Stimulated activated naive CD4-positive, alpha-beta T cell treated with Interleukin-2 at 50 U/mL for 16 hours (primary cell): ENCODE measurements at places on chromosomes 7 and 10.
A peak's percentile ranks its signal among the peaks of the same experiment; 100 is the strongest.

GRCh38 chr10:70967591-70968587 is 79.5 kb upstream of the PCBD1 start:
- DNase-seq, result no peak

- DNase-seq, result no peak
Measured at GRCh38 chr7:30888747-30889146, 22.9 kb upstream of the AQP1 start.

DNA sequence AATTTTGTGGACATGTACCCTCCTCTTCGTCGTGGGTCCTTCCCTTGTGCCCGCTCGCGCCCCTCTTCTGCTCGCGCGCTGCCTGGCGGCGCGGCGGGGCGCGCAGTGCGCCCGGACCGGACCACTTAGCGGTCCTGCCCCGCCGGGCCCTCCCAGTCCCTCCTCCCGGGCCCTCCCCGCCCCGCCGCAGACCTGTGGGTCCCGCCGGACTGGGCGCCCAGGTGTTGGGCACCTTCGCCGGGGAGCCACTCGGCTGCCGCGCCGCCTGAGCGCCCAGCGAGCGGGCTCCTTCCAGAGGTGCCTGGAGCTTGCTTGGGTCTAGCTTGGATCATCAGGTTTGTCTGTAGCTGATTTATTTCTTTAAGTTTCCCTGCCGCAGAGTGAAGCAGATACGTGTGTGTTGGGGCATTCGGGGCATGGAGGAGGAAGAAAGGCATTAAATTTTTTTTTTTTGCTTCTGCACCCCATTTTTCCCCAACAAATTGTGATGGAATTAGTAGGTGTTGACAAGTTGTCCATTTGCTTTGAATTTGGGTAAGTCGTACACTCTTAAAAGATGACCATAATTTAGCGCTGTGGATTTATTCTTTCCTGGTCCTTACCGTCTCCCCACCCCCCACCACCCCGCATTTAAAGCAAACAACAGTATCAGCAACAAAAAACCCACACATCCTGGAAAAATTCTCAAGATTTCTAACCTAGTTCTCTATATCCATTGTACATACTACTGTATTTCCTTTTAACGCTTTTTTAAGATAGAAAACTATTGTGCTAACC is 905 bp downstream of the C1GALT1 start:
- peak; percentile 52 for DNase-seq

DNA sequence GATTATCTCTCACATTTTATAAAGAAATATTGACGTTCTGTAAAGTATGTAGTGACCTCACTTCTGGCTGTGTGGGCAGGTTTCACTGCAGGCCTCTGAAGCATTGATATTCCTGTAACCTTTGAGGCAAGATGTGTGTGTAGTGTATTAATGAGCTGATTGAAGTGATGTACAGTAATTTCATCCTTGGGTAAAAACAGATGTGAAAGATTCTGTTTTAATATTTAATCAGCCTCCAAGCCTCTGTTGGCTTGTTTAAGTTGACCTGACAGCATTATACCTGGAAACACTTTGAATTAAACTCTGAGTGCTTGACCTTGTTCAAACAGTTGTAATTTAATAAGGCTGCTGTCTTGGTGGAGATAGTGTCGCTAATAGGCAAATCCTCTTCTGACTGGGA is 74.9 kb downstream of the KAT6B start:
- DNase-seq, result no peak

DNA sequence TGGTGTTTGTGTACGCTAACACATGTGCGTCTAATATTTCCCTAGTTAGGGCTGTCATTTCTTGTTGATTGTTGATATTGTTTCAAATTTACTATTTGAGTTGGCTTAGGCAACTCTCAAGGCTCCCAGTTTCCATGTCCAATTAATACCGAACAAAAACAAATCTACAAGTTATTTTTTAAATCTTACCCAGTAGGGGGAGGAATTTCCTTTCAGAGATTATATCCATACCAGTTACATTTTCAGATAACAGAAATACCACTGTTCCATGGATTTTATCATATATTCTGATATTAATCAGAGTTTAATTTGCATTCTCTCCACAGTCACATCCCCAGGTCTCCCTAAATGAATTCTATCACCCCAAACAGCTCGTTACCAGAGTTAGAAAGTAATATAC is 7.2 kb upstream of the AKR1B10 start:
- DNase-seq, result no peak

DNA sequence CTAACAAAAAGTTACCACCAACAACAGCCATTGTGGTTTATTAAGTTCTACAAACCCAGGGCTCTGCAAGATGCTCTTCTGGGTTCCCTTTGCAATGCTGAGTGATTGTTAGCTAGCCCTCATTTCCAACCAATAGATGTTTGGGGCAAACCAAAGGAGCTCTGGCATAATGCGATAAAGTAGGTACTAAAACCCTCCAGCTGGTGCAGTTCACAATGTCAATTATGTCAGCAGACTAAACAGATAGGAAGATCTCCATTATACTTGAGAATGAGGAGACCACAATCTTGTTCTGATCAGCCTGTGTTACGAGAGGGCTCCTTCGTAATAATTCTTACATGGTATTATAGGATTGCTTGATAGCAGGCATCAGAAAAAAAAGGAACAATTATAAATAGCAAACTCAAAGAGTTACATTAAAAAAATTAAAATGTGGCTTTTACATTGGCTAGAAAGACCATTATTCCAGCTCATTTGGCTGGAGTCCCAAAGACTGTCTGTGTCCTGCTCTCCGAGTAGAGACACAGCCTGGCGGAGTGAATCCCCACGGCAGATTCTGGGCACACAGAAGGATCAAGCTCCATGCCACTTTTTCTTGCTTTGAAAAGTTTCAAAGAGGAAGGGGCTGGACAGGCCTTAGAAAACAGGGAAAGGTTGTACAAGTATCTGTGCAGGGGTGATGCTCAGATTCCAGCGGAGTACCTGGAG is 93.8 kb downstream of the ZRANB1 start:
- no peak for DNase-seq

DNA sequence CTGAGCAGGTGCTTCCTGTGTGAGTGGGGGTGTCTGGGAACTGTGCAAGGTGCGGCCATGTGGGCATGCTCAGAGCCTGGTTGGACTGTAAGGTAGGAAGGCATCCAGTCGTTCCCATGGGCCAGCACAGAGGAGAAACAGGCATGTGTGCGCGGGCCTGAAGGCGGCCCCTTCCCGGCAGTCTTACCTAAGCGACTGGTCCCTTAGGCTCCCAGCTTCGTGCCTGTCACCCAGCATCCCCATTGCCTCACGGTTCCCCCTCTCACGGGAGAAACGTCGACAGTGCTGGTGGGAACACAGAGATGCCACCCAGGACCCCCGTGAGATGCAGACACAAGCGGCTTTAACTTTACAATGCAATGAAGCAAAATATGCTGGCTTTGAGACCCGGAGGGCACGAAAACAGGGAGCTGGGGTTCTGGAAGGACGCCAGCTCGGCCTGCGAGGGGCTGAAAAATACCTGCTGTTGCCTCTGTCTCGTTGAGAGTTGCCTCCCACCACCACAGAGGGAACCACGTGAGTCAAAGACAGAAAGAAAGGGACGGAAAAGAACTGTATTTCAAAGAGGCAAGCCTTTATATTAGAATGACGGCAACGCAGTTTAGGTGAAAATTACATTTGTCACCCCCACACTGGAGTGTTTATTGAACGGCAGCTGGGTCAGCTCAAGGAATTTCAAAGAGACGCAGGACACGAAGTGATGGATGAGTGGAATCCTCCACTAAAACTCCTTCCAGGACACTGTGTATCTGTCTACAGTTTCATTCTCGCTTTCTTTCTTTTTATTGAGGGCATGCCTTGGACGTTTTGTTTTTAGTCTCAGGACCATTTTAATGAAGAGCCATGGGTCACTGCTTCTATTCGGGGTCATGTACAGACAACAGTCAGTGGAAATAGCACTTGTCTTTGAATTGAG is 128.4 kb downstream of the DNAJB6 start:
- DNase-seq, result no peak

GRCh38 chr10:25174461-25175230 is at the start of gene GPR158:
Gene GPR158, plus strand, starts transcription at chr10:25175001. Its CDS starts 420 bp downstream, at chr10:25175421.
- peak; percentile 13 for DNase-seq

DNA sequence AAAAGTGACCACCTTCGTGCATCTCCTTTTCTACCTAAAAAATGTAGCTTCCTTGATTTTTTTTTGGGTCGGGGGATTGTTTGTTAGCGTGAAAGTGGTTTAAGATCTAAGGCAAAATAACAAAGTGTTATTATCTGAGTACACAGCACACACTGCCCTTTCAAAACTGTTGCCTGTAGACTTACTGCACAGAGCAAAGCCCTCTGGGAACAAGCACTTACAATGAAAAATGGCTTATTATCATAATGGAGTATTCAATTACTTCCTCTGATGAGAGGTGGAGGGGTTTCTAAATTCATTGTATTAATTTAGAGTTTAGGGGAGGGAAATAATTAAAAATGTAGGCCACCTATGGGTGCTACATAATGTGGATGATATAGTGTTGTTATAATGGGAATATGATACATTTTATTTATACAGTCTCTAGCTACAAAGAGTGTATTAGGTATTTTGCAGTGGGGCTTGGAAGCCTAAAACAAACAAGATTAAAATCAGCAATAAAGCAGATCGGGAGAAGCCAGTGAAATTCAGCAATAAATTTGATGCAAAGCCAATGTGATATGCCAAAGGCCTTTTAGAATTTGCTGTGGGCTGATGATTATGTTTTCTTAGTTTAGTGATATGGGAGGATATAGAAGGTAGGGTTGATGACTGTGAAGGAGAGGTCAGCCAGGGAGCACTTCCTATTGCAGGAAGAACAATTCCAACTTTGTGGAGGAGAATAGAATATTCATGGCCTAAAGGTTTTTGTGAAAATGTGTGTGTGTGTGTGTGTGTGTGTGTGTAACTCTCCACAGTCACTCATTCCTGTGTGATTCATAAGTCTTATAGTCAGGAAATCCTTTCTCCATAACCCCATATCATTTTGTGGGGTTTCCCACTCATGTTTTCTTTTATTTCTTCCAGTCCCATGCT is 17.7 kb upstream of the EXOC4 start:
- no peak for DNase-seq

GRCh38 chr10:117075064-117075463 is 63.0 kb downstream of the VAX1 start:
- no peak for DNase-seq

DNA sequence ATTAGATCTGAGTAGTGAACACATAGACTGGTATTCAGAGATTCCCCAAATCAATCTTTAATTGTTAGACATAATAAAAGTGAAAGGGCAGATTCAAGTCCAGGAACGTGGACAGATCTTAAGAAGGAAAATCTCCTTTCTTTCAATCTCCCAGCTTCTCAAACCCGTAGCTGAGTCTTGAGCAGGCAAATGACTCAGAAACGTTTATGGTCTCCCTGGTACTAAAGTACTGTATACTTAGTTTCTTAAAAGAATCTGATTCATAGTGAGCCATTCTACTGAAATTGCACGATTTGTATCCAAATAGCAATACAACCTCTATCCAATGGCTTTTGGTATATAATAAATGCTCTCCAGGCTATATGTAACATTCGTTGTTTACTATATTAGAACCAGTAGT is 140.4 kb upstream of the RHEB start:
- no peak for DNase-seq

GRCh38 chr7:12629816-12630512 is 57.5 kb upstream of the ARL4A start:
- DNase-seq, result no peak

DNA sequence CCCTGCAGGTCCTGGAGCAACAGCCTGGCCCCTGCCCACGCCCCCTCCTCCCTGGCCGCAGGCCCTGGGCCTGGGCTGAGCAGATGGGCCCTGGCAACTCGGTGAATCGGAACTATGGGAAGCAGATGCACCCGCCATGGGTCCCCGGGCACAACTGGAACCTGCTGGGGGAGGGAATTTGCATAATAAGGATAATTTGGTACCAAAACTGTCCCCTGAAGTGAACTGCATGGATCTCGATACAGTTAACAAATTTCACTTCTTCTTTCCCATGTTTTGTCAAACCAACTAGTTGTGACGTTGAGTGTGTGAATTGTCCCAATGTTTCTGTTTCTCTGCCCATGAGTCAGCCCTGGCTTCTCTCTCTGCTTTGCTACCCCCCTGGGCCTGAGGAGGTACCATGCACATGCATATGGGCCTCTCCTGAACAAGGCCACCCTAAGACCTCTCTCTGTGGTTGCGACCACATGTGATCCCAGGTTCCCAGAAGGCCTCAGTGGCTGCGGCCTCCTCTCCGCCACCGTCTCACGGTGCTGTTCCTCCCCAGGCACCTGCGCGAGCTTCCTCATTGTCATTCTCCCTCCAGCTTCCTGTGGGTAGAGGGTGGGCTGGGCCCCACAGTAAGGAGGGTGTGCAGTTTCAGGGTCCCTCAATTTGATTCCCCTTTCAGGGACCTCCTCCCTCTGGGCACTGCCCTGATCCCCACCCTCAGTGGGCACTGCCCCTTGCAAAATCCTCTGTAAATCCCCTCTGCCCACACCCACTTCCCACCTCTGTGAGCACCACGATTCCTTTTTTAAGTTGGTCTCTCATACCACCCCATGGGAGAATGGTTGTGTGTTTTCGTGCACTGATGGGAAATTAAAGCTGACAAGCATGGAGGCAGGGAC is 40.0 kb downstream of the FIGNL1 start:
- DNase-seq, result no peak

DNA sequence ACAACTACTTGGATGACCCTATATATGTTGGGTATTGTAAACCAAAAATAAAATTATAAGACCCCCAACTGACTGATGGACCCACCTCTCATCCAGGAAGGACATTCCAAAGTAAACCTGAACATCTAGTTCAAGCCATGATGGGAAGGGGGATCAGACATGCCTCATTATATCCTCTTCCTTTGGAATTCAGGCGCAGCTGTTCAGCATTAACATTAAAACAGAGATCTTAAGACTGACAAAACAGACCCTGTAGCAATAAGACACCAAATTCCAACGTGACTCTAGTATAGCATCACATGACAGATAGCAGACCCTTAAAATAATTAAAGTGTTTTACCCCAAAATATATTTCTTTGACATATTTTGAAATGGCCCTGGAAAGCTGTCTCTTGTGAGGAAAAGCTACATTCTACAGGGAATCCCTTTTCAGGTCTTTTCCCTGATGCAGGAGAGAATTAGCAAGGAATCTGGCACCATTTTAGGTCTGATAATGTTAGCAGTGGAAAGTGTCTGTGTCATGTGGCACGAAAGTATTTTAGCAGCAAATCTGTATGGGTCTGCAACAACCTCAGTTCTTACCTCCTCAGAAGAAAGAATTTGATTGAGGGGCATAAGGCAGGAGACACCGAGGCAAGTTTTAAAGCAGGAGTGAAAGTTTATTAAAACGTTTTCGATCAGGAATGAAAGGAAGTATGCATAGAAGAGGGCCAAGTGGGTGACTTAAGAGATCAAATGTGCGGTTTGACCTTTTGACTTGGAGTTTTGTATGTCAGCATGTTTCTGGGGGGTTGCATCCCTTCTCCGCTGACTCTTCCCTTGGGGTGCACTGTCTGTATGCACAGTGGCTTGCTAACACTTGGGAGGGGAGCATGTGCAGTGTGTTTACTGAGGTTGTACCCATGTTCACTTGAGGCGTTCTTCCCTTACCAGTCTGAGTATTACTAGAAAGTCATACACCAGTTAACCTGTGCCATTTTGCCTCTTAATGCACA is 236.6 kb upstream of the PPP1R3A start:
- DNase-seq, result no peak

DNA sequence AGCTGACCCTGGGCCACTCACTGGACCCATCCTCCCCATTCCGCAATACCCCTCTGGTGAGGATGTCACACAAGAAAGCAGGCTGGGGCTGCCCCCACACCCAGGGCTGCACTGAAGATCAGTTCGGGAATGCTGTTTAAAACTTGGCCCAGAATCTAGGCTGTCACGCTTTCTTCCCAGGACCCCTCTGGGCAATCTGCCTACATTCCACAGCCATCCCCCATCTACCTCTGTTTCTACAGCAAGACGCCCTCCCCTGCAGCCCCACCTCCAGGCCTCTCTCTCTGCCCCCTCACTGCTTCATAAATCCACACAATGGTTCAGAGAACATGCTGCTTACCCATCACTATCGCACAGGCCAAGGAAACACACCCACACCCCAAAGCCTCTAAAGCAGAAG is 36.1 kb downstream of the XPNPEP1 start:
- no peak for DNase-seq
